ENCODE measurements at places on chromosomes 7 and 10. TPM values are rescaled to one million over a fixed set of nuclear protein-coding genes. Genes with fewer than 3 reads are reported as not detected.

TCAF2 gene
- 1.9 TPM for total RNA-seq

C7orf57 gene
- not detected for total RNA-seq

ANKRD7 gene
- 1.9 TPM for total RNA-seq

TLL2 gene
- total RNA-seq: 0.12 TPM

SLC39A12 gene
- under 0.01 TPM for total RNA-seq

LRRC61 gene
- total RNA-seq: 2.2 TPM

ZCWPW1 gene
- total RNA-seq: 1.4 TPM

SFTPA1 gene
- under 0.01 TPM for total RNA-seq

IFIT1B gene
- total RNA-seq: not detected

SH2D4B gene
- not detected for total RNA-seq

AKR1C4 gene
- total RNA-seq: not detected

PLPP4 gene
- 0.62 TPM for total RNA-seq

ZP3 gene
- total RNA-seq: 0.55 TPM

HPS1 gene
- total RNA-seq: 25.1 TPM

DPCD gene
- total RNA-seq: 70.0 TPM

PFKP gene
- 274 TPM for total RNA-seq

NPFFR1 gene
- not detected for total RNA-seq

HMX2 gene
- not detected for total RNA-seq

ERLIN1 gene
- total RNA-seq: 60.5 TPM

CRHR2 gene
- total RNA-seq: not detected

ACTL6B gene
- not detected for total RNA-seq

ANKRD26 gene
- 13.4 TPM for total RNA-seq

ODAD2 gene
- 3.5 TPM for total RNA-seq

TRPV6 gene
- total RNA-seq: not detected

SEC61G gene
- total RNA-seq: 625 TPM

FAM13C gene
- 0.50 TPM for total RNA-seq

PSMC2 gene
- total RNA-seq: 194 TPM

PIK3CG gene
- not detected for total RNA-seq

PAPOLB gene
- total RNA-seq: 0.12 TPM

ARMH3 gene
- 10.7 TPM for total RNA-seq

ATP6V0A4 gene
- under 0.01 TPM for total RNA-seq

GLRX3 gene
- 135 TPM for total RNA-seq

CALY gene
- total RNA-seq: 0.25 TPM

TRIM73 gene
- total RNA-seq: 0.55 TPM

SNX10 gene
- total RNA-seq: 4.9 TPM

CFAP69 gene
- total RNA-seq: 4.4 TPM

GPR15LG gene
- not detected for total RNA-seq

OR6V1 gene
- not detected for total RNA-seq

TDRD1 gene
- 0.62 TPM for total RNA-seq

SKIDA1 gene
- total RNA-seq: 1.1 TPM

KLF14 gene
- under 0.01 TPM for total RNA-seq

CNTNAP2 gene
- total RNA-seq: under 0.01 TPM

LRRD1 gene
- total RNA-seq: not detected

MSMB gene
- not detected for total RNA-seq

SLIT1 gene
- total RNA-seq: 0.11 TPM

PTF1A gene
- total RNA-seq: not detected

DRGX gene
- not detected for total RNA-seq

ASAH2 gene
- 0.77 TPM for total RNA-seq

NDUFB8 gene
- total RNA-seq: 101 TPM

MMP21 gene
- under 0.01 TPM for total RNA-seq

All from uterine smooth muscle cell (primary cell).